ENCODE measurements at places on chromosomes 1 and 21.

GRCh38 chr1:104979651-104980050, 1230.0 kb downstream of the AMY1C start:
- DNase-seq = no peak

GRCh38 chr1:206703661-206704060, 19.0 kb downstream of the MAPKAPK2 start:
- peak; percentile 18 for DNase-seq

DNA sequence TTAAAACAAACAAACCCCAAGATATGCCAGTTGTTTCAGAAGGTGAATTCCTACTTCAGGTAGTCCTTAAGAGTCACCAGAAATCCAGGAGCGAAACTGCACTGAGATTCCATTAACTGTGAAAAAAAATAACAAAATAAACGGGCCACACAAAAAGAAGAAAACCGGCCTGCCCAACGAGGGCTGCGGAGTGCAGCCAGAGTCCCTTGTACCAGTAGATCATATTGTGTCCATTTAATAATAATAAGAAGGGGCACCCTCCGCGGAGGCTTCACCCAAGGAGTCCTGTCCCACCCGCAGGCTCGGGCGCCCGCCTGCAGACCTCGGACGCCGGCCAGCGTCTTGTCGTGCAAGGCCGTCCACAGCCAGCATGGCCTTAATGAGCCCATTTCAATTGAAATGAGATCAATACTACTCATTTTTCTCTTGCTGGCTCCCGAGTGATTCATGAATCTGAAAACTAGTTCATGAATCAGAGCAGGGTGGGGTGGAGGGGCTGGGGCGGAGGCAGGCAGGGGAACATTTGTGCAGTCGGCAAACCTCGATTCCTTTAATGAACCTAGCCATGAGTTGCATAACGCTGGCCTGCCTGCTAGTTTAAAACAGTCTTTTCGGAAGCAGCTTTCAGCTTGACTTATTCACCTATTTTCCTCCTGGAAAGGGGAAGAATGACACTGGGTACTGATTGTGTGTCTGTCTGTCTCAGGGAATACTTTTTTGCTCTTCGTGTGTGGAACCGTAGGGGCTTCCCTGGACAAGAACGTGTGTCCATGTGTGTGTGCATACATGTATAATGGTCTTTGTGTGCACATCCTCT, 113.1 kb upstream of the IRF2BP2 start:
- no peak for DNase-seq

GRCh38 chr1:218369688-218370511, 24.8 kb downstream of the TGFB2 start:
- DNase-seq = no peak

- peak; percentile 75 for DNase-seq
Measured at GRCh38 chr21:37006486-37007291, at the start of gene RIPPLY3. TSS of gene RIPPLY3 (plus strand) at chr21:37006702. CDS start at chr21:37006773, 71 bp downstream.

DNA sequence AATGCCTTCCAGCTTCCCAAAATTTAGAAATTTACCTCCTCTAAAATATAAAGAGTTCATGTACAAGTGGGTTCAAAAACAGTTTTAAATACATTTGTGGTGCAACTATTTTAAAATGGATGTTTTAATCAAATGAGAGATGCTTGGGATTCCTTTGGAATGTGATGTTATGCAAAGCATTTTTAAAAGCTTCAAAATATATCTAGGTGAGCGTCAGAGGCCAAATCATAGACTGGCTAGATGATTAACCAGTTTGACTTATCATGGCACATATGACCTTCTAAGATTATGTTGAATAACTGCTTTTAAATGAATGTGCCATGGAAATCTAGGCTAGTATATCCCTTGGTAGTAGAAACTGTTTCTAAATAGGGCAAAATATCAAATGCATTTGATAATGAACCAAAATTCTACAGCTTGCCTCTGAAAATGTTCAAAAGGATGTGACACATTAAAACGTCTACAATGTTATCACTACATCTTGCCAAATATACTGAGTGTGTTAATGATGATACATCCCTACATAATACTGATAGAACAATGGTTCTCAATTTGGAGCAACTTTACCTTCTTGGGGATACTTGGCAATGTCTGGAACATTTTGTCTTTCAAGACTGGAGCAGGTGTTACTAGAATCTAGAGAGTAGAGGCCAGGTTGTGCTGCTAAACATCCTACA, 650.9 kb upstream of the ADGRL2 start:
- no peak for DNase-seq
